ENCODE measurements at places on chromosomes 5 and 9.

DNA sequence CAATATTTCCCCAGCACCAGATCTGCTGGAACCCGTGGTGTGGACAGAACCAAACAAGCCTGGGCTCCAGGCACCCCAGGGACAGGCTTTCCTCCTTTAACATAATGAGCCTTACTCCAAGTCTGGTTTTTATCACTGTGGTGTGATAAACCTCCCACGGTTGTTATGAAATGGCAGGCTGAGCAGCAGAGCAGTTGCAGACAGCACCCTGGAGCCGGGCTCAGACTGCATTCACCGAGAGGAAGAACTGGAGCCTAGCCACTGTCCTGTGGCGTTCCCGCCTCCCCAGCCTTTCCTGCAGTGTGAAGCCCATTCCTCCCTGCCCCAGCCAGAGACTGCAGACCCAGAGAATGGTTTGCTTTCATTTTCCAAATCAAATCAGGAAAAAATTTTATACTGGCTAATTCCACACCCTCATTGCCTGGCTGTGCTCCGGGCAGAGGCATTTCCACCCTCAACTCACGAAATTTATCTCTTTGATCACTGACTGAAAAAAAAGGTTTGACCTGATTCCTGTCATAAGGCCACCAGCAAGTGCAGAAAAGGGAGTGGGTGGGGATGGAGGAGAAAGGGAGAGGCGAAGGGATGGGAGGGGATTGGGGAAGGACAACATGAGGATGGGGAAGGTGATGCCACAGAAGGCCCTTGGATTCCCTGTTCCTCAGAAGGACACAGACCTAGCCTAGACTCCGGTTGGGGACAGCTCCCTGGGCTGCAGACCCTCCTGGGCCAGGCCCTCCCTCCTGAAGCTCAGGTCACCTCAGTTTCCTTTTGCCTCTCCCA is 18.9 kb downstream of the IPPK start:
- DNase-seq, result no peak

- no peak for DNase-seq
These were observed 282.9 kb upstream of the MAP3K1 start for GRCh38 chr5:56532466-56532865.

DNA sequence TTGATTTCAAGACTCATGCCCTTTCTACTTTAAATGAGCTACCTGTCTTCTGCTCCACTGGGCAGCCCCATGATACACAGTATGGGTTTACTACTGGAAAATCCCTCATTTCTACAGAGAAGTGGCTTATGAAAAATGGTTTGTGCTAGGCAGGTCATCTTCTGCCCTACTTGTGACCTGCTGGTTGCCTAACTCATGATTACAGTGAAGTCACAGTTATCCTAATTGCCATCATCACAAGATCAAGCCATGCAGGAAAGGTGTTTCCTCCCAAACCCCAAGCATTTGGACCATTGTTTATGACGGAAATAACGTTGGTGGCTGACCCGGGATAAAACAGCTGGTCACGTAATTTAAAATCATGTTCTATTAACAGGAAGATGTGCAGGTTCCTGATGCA is 330.6 kb downstream of the ACTL7B start:
- DNase-seq, result no peak

DNA sequence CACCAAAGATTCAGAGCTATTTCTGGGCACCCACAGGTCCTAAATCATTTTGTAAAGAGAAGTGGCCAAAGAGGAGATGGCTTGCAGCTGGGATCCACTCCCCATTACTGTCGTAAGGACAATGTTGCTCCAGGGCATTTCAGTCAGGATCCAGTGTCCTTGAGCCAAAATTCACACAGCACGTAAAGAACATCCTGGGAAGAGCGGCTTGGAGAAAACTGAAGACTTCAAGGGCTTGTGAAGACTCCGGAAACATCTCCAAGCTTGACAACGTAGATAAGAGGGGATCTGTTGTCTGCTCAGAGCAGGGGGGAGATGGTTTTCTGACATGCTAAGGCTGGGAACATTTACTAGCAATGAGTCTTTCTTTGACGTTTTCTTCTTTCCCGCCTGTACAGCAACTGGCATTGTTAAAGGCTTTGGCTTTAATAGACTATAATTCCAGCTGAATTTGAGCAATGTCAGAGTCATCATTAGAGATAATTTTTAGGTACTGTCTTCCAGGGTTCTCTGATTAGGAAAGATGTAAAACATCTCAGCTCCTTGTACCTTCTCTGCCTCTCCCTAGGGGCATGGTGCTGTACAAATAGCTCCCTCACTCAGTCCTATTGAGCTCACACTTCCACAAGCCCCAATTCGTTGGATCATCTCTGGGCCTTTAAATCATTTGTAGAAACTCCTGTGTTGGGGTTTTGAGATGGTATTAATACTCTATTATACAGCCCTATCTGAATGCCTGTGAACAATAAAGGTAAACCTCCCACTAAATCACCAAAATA is 39.7 kb downstream of the EGFLAM start:
- DNase-seq, result no peak

Measured in amniotic stem cell (primary cell).